SK-N-SH (cell line): ENCODE measurements at places on chromosomes 1 and 21.

DNA sequence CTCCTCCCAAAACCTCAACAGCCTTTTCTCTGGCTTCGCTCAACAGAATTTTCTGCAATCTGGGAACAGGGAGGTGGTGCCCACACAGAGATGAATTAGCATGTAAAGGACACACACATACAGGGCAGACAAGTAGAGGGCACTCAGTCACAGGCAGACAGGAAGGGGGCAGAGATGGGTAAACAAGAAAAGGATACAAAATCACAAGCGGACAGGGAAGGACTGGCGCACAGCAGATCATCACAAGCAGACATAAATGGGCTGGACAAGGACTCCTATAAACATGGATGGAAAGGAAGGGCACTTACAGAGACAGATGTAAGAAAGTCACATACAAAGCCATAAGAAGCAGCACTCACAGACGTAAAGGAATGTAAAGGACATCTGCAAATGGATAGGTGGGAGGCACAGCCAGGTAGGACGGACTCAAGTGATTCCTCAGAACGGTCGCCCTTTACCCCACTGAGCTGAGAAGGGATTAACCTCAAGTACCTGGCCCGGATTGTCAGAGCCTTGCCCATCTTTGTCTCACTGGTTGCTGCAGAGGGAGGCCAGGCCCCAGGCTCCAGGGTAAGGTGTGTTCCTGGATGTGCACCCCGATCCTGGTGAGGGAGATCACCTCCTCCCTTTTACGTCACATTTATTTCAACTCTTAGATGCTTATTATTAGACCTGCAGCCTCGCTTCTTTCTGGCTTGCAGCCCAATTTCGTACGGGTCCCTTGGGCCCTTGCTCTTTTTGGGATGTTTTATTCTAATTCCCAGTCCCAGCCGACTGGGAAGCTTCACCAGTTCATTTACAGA is 836 bp upstream of the PRCC start:
- DNase-seq: peak; percentile 47

DNA sequence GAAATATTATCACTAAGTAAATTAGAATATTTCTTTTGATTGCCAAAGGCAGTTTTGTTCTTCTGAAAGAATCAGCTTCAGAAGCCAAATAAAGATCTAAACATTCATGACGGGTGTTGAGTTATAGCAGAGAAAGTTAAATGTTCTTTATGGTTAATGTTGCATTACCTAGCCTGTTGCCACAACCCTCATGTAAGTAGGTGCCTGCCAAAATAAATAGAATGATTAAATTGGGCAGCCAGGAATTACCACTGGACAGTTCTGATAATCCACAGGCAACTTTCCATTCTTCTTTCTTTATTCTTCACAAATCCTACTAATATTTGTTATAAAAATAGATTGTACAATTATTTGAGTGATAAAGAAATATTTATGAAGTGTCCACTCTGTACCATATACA is 217.9 kb upstream of the NRIP1 start:
- DNase-seq: no peak

GRCh38 chr1:26169198-26169554 is 413 bp upstream of the C1orf232 start:
- no peak for DNase-seq

- DNase-seq: peak; percentile 32
Observed at GRCh38 chr1:244456586-244456985, 4.5 kb upstream of the CATSPERE start.

- no peak for DNase-seq
Observed at GRCh38 chr1:65503427-65503826, 83.0 kb downstream of the LEPR start.

- DNase-seq: no peak
Observed at GRCh38 chr1:14524826-14525636, 73.5 kb upstream of the KAZN start.

- no peak for DNase-seq
Observed at GRCh38 chr21:41508415-41509144, 622 bp upstream of the TMPRSS2 start.

GRCh38 chr1:220825819-220826551 is 39.3 kb downstream of the MTARC1 start:
- DNase-seq: no peak

GRCh38 chr1:169129109-169129784 is 22.8 kb downstream of the ATP1B1 start:
- no peak for DNase-seq

DNA sequence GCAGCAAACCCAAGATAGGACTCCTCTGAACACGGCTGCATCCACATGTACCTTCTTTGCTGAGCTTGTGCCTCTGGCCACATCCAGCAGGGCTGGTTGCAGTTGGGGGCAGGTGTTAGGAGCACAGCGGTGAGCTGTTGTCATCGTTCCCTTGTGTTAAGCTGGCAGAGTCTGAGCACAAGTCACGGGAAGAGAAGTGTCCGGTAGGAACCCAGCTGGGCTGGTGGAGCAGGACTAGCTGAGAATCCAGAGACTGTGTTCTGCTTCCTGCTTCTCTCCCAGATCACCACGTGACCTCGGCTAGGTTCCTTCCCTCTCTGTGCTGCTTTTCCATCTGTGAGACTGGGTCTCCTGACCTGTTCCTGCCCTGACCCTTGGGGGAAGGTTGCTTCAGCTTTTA is 105.1 kb downstream of the PCBP3 start:
- no peak for DNase-seq

GRCh38 chr1:91606546-91607078 is 106.0 kb downstream of the CDC7 start:
- DNase-seq: no peak

DNA sequence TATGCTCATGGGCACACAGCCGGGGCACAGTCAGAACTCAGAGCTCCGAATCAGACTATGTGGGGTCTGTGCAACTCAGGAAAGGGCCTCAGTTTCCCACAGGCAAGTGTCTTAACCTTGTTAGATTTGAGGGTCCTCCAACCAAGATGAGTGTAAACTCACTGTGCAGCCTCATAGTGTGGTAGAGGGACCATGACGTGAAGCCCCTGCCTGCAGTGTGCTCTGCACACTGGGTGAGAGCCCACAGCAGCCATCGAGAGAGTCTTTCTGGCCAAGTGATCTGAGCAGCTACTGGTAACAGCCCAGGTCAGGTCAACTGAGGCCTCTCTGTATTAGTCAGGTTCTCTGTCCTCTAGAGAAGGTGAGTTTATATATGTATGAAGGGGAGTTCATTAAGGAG is 592 bp upstream of the LYPD8 start:
- DNase-seq: no peak
